Endothelial cell of umbilical vein (primary cell): ENCODE measurements at places on chromosomes 13 and 19. TPM values are rescaled to one million over a fixed set of nuclear protein-coding genes. Genes with fewer than 3 reads are reported as not detected.

DNA sequence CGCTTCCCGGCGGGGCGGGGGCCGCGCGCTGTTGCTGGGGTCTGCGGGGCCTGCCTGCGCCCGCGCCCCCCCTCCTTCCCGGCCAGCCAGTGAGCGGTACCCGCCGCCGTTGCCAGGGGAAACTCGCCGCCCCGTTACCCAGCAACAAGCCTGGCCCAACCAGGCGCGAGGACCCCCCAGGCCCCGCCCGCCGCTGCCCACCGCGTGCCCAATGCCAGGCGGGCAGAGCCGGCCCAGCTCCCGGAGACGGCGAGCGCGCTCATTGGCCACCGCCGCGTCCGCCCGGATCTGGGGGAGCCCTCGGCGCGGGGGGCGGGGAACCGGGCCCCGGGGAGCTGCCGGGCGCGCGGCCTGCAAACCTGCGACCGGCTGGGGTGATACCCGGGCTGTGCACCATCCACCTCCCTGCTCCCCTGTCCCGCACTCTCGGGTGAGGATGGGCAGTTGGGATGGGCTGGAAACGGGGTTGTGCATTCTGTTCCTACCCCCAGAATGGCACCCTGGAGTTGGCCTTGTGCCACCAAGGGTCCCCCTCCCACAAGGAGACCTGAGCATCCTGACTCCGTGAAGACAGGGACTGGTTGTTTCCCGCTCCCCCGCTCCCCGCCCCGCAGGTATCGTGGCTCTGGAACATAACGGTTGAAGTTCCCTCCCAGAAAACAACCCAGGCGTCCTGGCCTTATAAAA is 8.8 kb upstream of the BBC3 start:
- H3K27me3 ChIP-seq, result no peaks in the 10 kb centered on the region
- H3K36me3 ChIP-seq, result no peaks in the 10 kb centered on the region
- no peak overlapping the region for H3K4me3 ChIP-seq

DNA sequence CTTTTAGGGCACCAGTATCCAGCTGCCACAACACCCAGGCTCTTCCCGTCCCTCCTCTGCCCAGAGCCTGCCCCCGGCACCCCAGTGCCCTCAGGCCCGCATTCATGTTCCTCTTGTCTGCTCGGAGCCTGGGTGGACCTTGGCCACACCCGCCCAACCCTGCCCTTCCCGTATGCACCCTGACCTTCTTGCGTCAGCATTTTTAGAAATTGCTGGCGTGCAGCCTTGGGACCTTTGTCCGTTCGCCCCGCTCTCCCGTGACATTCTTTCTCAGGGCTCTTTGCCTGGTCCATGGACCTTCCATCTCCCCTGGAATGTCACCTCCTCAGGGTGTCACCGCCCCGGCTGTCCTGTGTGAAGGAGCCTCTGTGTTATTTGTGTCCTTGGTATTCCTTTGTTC is 7.6 kb downstream of the NUCB1 start:
- H3K4me3 ChIP-seq, result no peak overlapping the region
- H3K36me3 ChIP-seq, result peaks cover 4% of the 10 kb centered on the region
- DNase-seq, result no peak

- no peak overlapping the region for H3K27ac ChIP-seq
- H3K4me1 ChIP-seq, result no peaks in the 10 kb centered on the region
- DNase-seq, result no peak
- H3K27me3 ChIP-seq, result no peaks in the 10 kb centered on the region
- no peaks in the 10 kb centered on the region for H3K36me3 ChIP-seq
- no peak overlapping the region for H3K4me3 ChIP-seq
Observed at GRCh38 chr13:39665763-39666162, 10.3 kb downstream of the COG6 start.

- no peak overlapping the region for H3K4me3 ChIP-seq
- H3K36me3 ChIP-seq, result peaks cover 20% of the 10 kb centered on the region
- DNase-seq, result no peak
- no peaks in the 10 kb centered on the region for H3K4me1 ChIP-seq
- no peak overlapping the region for H3K27ac ChIP-seq
Observed at GRCh38 chr19:49906879-49907564, 10.3 kb upstream of the IL4I1 start.

- peaks cover 38% of the 10 kb centered on the region for H3K27me3 ChIP-seq
- H3K4me3 ChIP-seq, result no peak overlapping the region
- no peak for DNase-seq
- no peak overlapping the region for H3K27ac ChIP-seq
- H3K4me1 ChIP-seq, result no peaks in the 10 kb centered on the region
- H3K36me3 ChIP-seq, result no peaks in the 10 kb centered on the region
Observed at GRCh38 chr13:20301403-20302071, 69.4 kb upstream of the GJB6 start.

DNA sequence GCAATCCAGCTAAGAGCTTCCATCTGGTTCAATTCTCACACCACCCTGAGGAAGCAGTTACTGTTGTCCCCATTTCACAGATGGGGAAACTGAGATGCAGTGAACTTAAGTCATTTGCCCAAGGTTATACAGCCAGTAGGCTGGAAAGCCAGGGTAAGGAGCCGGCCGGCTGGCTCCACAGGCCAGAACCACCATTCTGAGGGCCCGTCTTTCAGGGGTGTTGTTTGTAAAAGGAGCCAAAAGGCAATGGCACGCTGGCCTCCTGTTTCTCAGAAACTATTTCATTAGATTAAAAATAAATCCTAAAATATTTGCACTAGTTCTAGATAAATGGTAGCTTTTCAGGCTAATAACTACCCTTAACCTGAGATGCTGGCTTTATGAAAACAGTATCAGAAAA is 114.9 kb downstream of the CRYL1 start:
- H3K27ac ChIP-seq, result no peak overlapping the region
- no peaks in the 10 kb centered on the region for H3K36me3 ChIP-seq
- DNase-seq, result no peak
- no peaks in the 10 kb centered on the region for H3K4me1 ChIP-seq

DNA sequence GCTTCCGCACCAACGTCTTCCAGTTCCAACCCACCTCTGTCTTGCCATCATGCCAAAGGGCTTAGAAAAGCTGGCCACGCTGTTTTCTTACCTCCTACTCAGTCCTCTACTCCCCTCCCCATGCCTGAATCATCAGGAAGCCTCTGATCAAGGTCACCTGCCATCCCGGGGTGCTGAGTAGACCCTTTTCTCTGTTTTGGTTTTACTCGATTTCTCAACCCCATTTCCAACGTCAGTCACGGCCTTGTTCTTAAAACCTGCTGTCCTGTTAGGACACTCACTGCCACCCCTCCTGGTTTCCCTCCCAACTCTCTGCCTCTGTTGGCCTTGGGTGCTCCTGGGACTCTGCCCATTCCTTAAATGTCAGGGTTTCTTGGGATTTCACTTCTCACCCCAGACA is 350.1 kb downstream of the FOXO1 start:
- no peak for DNase-seq
- no peak overlapping the region for H3K4me3 ChIP-seq
- peaks cover 22% of the 10 kb centered on the region for H3K4me1 ChIP-seq
- no peaks in the 10 kb centered on the region for H3K36me3 ChIP-seq
- H3K27ac ChIP-seq, result no peak overlapping the region

DNA sequence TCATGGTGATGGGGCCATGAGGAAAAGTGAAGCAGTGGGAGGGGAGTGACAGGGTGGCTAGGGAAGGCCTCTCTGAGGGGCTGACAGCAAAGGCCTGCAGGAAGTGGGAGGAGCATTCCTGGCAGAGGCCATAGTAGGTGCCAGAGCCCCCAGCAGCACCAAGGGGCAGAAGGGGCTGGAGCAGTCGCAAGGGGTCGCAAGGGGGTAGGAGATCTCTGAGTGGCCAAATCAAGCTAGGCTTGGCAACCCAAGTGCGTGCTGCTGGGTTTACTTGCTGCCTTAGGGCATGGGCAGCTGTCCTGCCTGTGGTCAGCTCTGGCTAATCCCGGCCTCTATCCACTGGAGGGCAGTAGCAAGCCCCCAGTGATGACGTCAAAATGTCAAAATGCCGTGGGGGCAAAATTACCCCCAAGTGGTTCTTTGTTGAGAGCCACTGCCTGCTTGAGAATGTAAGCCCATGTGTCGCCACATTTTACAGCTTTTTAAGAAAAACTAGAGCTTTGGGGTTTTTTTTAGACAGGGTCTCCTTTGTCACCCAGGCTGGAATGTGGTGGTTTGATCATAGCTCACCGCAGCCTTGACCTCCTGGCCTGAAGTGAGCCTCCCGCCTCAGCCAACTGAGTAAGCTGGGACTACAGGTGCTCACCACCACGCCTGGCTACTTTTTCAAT is 11.8 kb downstream of the CCDC97 start:
- DNase-seq, result peak; percentile 76
- H3K27me3 ChIP-seq, result no peaks in the 10 kb centered on the region
- peak overlapping the region; percentile 100 for H3K27ac ChIP-seq
- H3K4me3 ChIP-seq, result no peak overlapping the region

GRCh38 chr13:85772367-85772766 is 26.9 kb downstream of the SLITRK6 start:
- H3K4me1 ChIP-seq, result no peaks in the 10 kb centered on the region
- no peak overlapping the region for H3K27ac ChIP-seq
- H3K27me3 ChIP-seq, result no peaks in the 10 kb centered on the region
- no peaks in the 10 kb centered on the region for H3K36me3 ChIP-seq

DNA sequence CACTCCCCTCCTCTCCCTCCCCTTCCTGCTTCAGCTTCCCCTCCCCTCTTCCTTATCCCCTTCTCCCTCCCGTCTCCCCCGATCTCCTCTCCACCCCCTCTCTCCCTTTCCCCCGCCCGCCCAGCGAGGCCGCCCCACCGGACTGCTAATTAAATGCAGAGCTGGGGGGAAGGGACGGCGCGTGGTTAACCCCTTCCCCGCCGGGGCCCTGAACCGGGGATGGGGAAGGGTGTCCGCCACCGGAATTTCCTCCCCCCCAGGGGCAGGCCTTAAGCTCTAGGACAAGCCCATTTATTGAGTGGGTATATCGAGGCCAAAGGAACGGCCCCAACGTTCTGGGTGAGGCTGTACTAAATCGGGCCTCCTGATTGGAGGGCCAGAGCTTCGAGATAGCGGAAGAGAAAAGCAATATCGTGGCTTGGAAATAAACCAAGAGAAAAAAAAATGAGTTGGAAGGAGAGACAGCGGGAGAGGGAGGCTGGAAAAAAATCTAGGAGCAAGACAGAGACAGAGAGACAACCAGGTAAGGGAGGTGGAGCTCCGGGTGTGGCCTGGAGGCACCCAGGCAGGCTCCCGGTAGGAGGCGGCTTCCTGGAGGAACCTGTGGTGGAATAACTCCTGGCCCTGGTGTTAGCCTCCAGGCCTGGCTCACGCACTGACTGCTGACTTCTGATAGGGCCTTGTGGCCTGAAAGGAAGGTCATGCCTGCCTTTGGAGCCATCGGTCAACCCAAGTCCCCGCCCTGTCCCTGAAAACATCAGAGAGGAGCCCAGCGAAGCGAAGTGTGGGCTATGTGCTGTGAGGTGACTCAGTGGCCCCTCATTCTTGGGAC is 11.6 kb upstream of the JUND start:
- peak overlapping the region; percentile 78 for H3K4me3 ChIP-seq
- H3K4me1 ChIP-seq, result peaks cover 16% of the 10 kb centered on the region
- H3K36me3 ChIP-seq, result no peaks in the 10 kb centered on the region
- H3K27ac ChIP-seq, result peak overlapping the region; percentile 77
- DNase-seq, result peak; percentile 70

- H3K27me3 ChIP-seq, result no peaks in the 10 kb centered on the region
- H3K27ac ChIP-seq, result no peak overlapping the region
- H3K36me3 ChIP-seq, result no peaks in the 10 kb centered on the region
- no peak overlapping the region for H3K4me3 ChIP-seq
Observed at GRCh38 chr19:40981591-40981990, 9.5 kb upstream of the CYP2B6 start.

DNA sequence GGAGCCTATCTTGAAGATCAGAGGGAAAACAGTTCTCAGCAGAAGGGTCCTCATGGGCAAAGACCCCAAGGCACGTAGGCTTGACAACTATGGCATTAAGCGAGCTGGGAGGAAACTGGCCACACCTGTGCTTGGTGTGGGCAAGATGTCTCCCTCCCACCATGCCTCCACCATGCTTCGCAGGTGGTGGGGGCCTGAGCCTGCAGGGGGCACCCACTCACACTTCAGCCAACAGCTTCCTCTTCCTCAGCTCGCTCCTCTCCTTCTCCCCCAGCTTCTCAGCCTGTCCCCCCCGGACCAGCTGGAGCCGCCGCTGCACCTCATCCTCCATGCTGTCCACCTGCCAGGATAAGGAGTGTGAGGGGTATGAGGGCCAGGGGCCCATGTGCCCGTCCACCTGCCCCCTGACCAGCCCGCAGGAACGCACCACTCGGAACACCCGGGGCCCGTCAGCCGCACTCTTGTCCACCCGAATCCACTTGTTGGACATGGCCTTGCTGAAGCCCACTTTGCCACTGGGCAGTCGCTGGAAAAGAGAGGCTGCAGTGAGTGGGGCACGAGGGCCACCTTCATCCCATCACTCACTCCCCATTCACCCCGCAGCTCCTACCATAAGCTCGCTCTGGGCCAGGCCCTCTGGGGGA is 3.4 kb downstream of the FARSA start:
- peaks cover 7% of the 10 kb centered on the region for H3K4me1 ChIP-seq
- H3K4me3 ChIP-seq, result no peak overlapping the region

GRCh38 chr19:49869009-49869483 is 1.7 kb upstream of the PNKP start:
- H3K27ac ChIP-seq, result peak overlapping the region; percentile 17
- DNase-seq, result no peak
- peaks cover 26% of the 10 kb centered on the region for H3K4me1 ChIP-seq
- H3K4me3 ChIP-seq, result peak overlapping the region; percentile 50
- no peaks in the 10 kb centered on the region for H3K27me3 ChIP-seq
- H3K36me3 ChIP-seq, result peaks cover 15% of the 10 kb centered on the region

DNA sequence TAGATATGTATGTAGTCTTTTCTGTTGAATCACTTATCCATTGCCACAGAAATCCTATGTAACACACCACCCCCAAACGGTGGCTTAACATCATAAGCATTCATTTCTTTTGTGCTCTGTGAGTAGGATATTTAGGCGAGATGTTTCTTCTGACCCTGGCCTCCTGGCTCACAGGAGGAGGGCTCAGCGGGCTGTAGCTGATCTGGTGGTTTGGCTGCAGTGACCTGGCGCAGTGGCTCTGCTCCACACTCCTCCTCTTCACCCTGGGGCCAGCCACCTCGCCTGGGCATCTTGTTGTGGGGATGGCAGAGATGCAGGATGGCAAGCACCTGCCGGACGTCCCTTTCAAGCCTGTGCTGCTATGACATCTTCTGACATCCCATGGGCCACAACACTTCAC is 147.1 kb upstream of the IRS2 start:
- no peaks in the 10 kb centered on the region for H3K27me3 ChIP-seq
- no peak overlapping the region for H3K4me3 ChIP-seq
- no peak overlapping the region for H3K27ac ChIP-seq
- no peak for DNase-seq
- no peaks in the 10 kb centered on the region for H3K36me3 ChIP-seq

GRCh38 chr19:50482271-50482855 is 5.7 kb upstream of the GARIN5A start:
- DNase-seq, result no peak
- no peak overlapping the region for H3K27ac ChIP-seq
- H3K27me3 ChIP-seq, result peaks cover 4% of the 10 kb centered on the region
- peaks cover 3% of the 10 kb centered on the region for H3K4me1 ChIP-seq

The KLK12 gene
- total RNA-seq, result not detected in 2 replicates

The CTXN1 gene
- total RNA-seq, result 27.6 and 31.1 TPM in 2 replicates

The CBY2 gene
- not detected in 2 replicates for total RNA-seq

The NALCN gene
- total RNA-seq, result 4.4 and 6.8 TPM in 2 replicates

The PSG6 gene
- not detected in 2 replicates for total RNA-seq

The ATP4B gene
- total RNA-seq, result not detected in 2 replicates

The MBD3L2 gene
- total RNA-seq, result not detected in 2 replicates

The ZNF665 gene
- total RNA-seq, result 1.8 and 2.1 TPM in 2 replicates

The KIR3DL2 gene
- total RNA-seq, result not detected in 2 replicates

The CGB2 gene
- not detected in 2 replicates for total RNA-seq

The RETN gene
- not detected in 2 replicates for total RNA-seq

The KLK8 gene
- total RNA-seq, result not detected in 2 replicates

The SERTM1 gene
- total RNA-seq, result not detected in 2 replicates
